Endothelial cell of umbilical vein (primary cell): ENCODE measurements at places on chromosomes 6 and 20. TPM values are rescaled to one million over a fixed set of nuclear protein-coding genes. Genes with fewer than 3 reads are reported as not detected.
A peak's percentile ranks its signal among the peaks of the same experiment; 100 is the strongest.

The SLC32A1 gene
- total RNA-seq: not detected in 2 replicates

The KIFC1 gene
- 63.4 and 65.9 TPM in 2 replicates for total RNA-seq

The MYL9 gene
- 90.4 and 116 TPM in 2 replicates for total RNA-seq

The WRNIP1 gene
- total RNA-seq: 47.7 and 50.1 TPM in 2 replicates

The OR2H1 gene
- total RNA-seq: not detected in 2 replicates

DNA sequence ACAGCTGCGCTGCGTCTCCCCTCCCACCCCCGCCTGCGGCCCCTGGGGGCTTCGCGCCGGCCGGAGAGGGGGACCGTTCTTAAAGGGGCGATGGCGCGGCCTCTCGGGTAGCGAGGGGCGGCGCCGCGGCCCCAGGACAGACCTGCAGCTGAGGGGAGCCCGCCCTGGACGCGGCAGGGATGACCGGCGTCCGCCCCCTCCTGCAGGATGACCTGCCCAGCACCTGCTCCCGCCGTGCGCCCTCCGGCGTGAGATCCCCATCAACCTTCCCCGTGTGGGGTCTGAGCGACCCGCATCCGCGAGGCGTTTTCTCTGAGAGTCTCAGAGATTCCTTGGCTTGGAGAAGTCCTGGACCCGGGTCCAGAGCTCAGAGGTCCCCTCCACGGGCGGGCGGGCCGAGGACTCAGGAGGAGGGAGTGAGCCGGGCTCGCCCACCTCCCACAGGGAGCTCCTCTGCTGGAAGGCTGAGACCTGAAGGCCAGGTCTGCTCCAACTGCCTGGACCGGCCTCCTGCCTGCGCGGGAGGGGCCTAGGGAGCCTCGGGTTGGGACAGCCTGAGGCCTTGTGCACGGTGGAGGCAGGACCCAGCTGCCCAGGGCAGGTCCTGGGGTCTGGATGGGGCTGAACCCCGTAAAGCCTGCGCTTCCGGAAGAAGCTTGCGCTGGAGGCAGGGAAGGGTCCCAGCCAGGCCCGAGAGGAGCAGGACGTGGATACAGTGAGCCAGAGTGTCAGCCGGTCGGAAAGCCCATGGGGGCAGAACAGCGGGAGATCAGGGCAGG lies 532 bp upstream of the NKAIN4 start:
- no peak for DNase-seq
- H3K27ac ChIP-seq: no peak overlapping the region
- H3K4me1 ChIP-seq: no peaks in the 10 kb centered on the region
- H3K27me3 ChIP-seq: peaks cover 35% of the 10 kb centered on the region
- no peaks in the 10 kb centered on the region for H3K36me3 ChIP-seq

DNA sequence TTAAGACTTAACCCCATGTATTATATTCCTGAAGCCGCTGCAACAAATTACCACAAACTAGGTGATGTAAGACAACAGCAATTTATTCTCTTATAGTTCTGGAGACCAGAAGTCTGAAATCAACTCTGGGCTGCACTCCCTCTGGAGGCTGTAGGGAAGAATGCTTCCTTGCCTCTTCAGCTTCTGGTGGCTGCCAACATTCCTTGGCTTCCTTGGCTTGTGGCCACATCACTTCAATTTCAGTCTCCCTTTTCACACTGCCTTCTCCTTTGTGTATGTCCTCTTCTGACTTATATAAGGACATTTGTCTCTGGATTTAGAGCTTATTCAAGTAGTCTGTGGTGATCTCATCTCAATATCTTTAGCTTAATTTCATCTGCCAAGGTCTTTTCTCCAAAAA lies 141.6 kb downstream of the DHX35 start:
- no peak overlapping the region for H3K27ac ChIP-seq
- no peaks in the 10 kb centered on the region for H3K36me3 ChIP-seq
- no peak overlapping the region for H3K4me3 ChIP-seq
- no peak for DNase-seq

GRCh38 chr6:25576919-25577318 lies 75.1 kb upstream of the SCGN start:
- no peak overlapping the region for H3K4me3 ChIP-seq
- H3K27ac ChIP-seq: no peak overlapping the region
- H3K27me3 ChIP-seq: no peaks in the 10 kb centered on the region
- no peaks in the 10 kb centered on the region for H3K36me3 ChIP-seq
- no peaks in the 10 kb centered on the region for H3K4me1 ChIP-seq
- no peak for DNase-seq

DNA sequence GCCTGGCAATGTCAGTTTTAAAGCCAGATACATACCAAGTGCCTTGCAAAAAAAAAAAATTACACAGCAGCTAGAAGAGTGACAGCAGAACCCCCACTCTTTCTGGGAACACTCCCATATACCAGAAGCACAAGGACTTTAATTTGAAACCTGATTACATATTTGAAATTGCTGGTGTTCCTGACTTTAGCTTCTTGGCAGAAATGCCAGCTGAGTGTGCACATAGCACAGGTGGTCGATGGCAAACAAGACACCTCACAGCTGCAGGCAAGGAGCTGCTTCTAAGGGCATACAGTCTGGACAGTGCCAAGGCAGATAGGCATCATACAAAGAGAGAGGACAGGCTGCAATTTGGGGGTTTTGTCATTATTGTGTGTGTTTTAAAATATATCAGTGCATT lies 150.7 kb upstream of the SGK1 start:
- DNase-seq: no peak
- no peak overlapping the region for H3K27ac ChIP-seq
- H3K4me3 ChIP-seq: no peak overlapping the region
- H3K36me3 ChIP-seq: no peaks in the 10 kb centered on the region
- H3K4me1 ChIP-seq: peaks cover 13% of the 10 kb centered on the region

DNA sequence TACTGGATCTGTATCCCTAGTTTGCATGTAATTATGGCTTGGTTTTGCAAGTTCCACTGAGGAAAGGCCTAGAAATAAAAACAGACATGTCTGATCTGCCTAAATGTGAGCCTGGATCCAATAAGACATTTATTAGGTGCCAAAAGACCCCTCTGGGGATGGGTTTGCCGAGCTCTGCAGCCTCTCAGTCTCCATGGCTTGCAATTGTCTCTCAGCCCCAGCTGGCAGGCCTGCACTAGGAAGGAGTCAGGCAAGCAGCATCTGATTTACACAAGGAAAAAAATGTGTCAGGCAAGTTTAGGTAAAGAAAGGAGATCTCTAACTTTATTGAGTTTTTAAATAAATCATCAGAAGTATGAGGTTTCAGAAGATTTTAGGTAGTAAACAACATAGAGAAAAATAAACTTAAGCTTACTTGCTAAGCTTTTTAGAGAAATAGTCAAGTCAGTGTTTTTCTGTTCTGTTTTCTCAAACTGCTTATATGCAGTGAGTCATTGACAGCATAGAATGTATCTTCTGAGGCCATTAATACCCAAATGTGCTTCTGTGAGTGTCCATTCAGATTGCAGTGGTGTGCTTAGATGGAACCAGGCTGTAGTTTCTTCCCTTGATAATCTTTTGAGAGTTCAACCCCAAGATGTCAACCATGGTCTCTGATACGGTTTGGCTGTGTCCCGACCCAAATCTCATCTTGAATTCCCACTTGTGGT lies 121.0 kb downstream of the FHL5 start:
- H3K4me3 ChIP-seq: no peak overlapping the region
- no peak for DNase-seq
- H3K27ac ChIP-seq: no peak overlapping the region
- no peaks in the 10 kb centered on the region for H3K27me3 ChIP-seq
- H3K4me1 ChIP-seq: no peaks in the 10 kb centered on the region

DNA sequence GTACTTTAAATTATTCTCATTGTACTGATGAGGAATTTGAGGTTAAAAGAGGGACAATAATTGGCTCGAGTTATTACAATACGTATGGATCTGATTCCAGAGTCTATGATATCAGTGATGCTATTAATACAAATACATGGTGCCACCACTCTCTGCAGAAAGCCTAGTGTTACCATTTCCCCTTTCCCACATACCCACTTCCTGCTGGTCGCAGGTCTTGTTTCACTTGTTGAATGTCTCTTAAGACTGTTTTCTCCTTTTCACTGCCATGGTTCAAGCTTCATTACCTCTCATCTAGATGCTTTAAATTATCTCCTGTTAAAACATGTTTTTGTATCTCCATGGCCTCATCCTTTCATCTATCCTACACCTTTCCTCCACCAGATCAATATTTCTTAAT lies 62.0 kb downstream of the FHL5 start:
- no peak for DNase-seq
- H3K36me3 ChIP-seq: no peaks in the 10 kb centered on the region
- no peaks in the 10 kb centered on the region for H3K4me1 ChIP-seq
- H3K4me3 ChIP-seq: no peak overlapping the region

DNA sequence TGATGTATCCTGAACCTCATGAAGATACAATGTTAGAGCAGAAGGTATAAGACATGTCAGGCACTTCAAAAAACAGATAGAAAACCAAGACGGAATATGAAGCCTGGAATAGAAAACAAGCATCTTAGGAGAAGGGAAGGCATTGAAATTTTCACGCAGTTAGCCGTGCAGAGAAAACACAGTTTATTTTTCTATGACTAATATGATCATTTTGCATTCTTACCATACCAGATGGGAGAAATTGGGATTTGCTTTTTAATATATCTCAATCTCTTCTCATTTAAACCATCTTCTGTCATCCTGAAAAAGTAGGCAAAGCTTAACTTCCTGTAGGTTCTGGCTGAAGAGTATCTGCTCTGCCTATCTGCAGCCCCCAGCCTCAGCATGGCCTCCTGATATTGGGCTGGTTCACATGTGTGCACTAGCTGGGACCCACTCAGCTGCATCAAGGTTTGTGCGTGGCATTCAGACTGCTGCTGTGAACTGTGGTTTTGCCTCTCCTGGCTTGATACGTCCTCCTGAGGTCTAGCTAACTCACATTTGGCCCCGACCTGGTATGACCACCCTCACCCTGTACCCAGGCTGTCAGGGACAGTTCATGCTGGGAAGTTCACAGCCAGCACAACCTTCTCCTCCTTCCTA lies 392.5 kb upstream of the SASH1 start:
- peaks cover 3% of the 10 kb centered on the region for H3K4me1 ChIP-seq
- DNase-seq: peak; percentile 12
- H3K36me3 ChIP-seq: no peaks in the 10 kb centered on the region
- H3K27me3 ChIP-seq: no peaks in the 10 kb centered on the region
- no peak overlapping the region for H3K27ac ChIP-seq

- no peaks in the 10 kb centered on the region for H3K36me3 ChIP-seq
- no peaks in the 10 kb centered on the region for H3K27me3 ChIP-seq
- DNase-seq: no peak
- H3K27ac ChIP-seq: no peak overlapping the region
- no peaks in the 10 kb centered on the region for H3K4me1 ChIP-seq
Measured at GRCh38 chr20:60232380-60232779, 274.2 kb downstream of the CDH26 start.

DNA sequence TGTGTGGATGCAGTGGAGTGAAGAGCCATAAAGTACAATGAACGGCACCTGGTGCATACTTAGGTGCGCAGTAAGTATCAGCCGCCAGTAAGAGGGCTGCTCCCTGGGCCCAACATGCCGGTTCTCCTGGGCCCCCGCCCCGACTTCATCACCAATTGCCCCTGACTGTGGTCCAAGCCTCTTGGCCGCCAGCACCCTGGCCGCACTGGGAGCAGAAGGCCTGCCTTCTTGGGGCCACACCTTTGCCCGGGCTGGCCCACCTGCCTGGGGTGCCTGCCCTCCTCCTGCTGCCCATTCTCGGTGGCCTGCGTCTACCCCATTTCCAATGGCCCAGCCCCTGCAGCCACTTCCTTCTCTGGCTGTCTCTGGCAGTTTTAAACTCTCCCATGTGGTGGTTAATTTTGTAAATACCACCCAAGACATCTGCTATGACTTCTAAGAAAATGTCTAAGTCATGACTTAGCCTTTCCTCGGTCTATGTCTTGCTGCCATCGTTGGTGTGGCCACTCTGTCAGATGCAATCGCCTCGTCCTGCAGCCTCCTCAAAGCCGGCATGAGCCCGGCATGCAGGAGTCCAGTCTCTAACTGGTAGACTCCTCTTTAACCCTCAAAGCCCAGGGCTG lies 36.8 kb downstream of the PMEPA1 start:
- H3K4me1 ChIP-seq: peaks cover 7% of the 10 kb centered on the region
- H3K27ac ChIP-seq: peak overlapping the region; percentile 61
- DNase-seq: no peak
- no peaks in the 10 kb centered on the region for H3K27me3 ChIP-seq

- H3K27me3 ChIP-seq: no peaks in the 10 kb centered on the region
- no peaks in the 10 kb centered on the region for H3K4me1 ChIP-seq
- H3K4me3 ChIP-seq: peak overlapping the region; percentile 21
- no peaks in the 10 kb centered on the region for H3K36me3 ChIP-seq
Measured at GRCh38 chr20:25987073-25987927, 290.6 kb upstream of the ZNF337 start.

DNA sequence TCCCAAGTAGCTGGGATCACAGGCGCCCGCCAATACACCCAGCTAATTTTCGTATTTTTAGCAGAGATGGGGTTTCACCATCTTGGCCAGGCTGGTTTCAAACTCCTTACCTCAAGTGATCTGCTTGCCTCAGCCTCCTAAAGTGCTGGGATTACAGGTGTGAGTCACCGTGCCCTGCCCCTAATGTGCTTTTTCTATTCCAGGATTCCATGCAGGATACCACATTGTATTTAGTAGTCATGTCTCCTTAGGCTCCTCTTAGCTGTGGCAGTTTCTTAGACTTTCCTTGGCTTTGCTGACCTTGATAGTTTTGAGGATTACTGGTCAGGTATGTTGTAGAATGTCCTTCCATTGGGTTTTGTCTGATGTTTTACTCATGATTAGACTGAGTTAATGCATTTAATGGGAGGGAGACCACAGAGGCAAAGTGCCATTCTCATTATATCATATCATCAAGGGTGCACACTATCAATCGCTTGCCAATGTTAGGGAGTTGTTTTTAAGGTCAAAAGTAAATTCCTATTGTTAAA lies 39.6 kb upstream of the TNFAIP3 start:
- no peaks in the 10 kb centered on the region for H3K4me1 ChIP-seq
- no peaks in the 10 kb centered on the region for H3K36me3 ChIP-seq
- no peaks in the 10 kb centered on the region for H3K27me3 ChIP-seq
- no peak overlapping the region for H3K27ac ChIP-seq

DNA sequence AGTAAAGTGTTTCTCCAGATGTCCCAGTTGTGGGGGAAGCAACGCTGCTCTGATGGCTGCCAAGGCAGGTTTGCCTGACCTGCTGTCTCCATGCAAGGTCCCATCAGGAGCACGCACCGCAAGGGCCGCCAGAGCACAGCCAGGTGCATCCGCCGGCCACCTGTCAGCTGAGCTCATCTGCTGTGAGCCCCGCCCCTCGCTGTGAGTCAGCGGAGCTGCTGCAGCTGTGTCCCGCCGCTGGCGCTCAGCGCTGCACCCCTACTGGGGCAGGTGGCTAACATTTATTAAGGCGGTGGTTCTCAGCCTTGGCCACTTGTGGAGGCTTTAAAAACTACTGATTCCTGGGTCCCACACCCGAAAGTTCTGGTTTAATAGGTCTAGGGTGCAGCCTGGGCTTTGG lies 225.7 kb downstream of the UST start:
- H3K4me1 ChIP-seq: no peaks in the 10 kb centered on the region
- H3K36me3 ChIP-seq: no peaks in the 10 kb centered on the region
- DNase-seq: peak; percentile 38
- no peak overlapping the region for H3K4me3 ChIP-seq
- peaks cover 11% of the 10 kb centered on the region for H3K27me3 ChIP-seq
- H3K27ac ChIP-seq: no peak overlapping the region
